ENCODE measurements at places on chromosomes 2 and 18.
A peak's percentile ranks its signal among the peaks of the same experiment; 100 is the strongest.

GRCh38 chr2:132416723-132417395 lies at the start of gene GPR39:
TSS of gene GPR39 (plus strand) at chr2:132416805.
- DNase-seq = no peak

DNA sequence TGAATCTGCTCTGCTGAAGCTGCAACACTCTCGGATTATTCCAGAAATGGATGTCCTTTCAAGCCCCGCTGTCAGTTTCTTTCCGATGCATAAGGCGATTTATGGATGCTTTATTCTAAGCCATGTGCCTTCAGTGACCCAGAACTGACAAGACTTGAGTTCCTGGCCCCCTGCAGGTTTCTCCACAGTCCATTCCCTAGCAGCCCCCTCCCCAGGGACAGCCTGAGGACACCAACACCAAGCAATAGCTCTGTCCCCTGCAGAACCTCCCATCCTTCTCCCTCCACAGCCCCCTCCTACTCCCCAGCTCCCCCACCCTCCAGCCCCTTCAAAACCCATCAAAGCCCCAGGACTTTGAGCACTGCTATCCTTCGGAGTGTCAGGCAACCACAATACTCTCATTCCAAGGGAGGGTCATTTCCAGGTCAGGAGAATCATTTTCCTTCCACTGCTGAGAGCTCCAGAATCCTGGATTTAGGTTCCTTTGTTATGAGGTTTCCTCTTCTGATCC lies 24.6 kb upstream of the SPP2 start:
- no peak for DNase-seq

GRCh38 chr2:178484245-178485041 lies 4.2 kb downstream of the PLEKHA3 start:
- no peak for DNase-seq

DNA sequence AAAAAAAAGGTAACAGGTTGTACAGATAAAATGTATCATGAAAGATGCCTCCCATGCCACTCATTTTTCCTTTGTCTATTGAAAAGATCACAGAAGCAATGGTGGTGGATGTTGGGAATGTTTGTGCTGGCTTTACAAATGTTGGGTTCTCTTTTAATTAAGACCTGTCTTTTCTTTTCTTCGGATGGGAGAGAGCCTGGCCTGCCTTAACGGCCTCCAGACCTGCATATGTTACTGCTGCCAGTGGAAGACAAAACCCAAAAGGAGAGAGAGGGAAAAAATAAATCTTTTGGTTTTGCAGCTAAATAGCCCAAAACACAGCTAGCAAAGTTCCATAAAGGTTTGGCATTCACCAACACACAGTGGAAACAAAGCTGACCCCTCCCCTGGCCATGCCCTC lies 50.5 kb upstream of the FZD7 start:
- DNase-seq = no peak

- no peak for DNase-seq
These were observed 39.1 kb downstream of the VWA3B start for GRCh38 chr2:98126061-98126460.

DNA sequence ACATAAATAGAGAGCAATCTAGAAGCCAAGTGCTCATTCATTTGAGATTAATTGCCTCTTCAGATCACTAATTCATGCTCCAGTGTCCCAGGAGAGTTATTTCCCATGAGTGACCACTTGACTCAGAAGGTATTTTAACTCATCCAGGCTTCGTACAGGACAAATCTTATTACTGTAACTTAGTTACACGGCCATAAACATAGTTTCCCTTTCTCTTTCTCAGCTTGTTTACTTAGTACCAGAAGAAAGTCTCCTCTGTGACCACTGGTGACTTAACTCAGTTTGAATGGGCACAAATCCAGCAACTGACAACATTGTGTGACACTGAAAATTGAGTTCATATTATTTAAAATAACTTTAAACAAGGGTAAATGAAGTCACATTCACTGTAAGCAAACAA lies 25.3 kb downstream of the MMADHC start:
- DNase-seq = peak; percentile 7

- DNase-seq = no peak
These were observed 221.0 kb downstream of the NOL4 start for GRCh38 chr18:34003687-34004086.

GRCh38 chr2:85390941-85391669 lies 19.1 kb downstream of the CAPG start:
- no peak for DNase-seq

DNA sequence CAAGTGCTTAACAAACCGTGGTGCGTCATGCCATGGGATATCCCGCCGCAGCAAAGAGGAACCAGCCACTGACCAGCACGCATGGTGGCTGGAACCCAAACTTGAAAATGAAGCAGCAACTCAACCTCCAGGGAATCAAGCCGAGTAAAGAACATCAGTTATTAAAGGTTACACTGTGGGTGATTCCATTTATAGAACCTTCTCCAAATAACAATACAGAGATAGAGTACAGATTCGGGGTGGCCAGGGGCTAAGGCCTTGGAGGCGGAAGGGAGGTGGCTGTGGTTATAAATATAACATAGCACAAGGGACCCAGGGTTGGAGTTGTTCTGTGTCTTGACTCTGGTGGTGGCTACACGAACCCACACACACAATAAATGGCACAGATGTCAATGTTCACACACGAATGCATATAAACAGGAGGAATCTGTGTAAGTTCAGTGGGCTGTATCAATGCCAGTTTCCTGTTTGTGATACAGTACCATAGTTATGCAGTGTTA lies 123.1 kb downstream of the EIPR1 start:
- DNase-seq = no peak

DNA sequence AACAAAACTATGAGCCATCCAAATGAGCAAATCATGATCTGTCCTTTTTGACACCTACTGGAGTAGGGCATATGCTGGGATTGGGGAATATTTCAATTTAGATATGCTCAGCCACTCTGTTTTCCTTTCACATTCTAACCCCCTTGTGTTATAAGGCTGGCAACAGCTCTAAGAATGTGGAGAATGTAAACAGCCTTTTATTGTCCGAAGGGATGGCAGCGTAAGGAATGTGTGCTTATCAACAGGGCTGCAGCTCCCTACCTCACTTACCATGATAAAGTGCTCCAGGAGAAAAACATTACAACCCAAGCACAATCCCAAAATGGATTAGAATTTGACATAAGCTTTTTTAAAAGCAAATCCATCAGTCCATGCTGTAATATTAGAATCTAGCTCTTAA lies 2.2 kb downstream of the NXPH2 start:
- DNase-seq = no peak

GRCh38 chr2:159695795-159696448 lies 16.4 kb upstream of the MARCHF7 start:
- no peak for DNase-seq

- DNase-seq = no peak
These were observed 60.5 kb downstream of the KLHL29 start for GRCh38 chr2:23445450-23445868.

DNA sequence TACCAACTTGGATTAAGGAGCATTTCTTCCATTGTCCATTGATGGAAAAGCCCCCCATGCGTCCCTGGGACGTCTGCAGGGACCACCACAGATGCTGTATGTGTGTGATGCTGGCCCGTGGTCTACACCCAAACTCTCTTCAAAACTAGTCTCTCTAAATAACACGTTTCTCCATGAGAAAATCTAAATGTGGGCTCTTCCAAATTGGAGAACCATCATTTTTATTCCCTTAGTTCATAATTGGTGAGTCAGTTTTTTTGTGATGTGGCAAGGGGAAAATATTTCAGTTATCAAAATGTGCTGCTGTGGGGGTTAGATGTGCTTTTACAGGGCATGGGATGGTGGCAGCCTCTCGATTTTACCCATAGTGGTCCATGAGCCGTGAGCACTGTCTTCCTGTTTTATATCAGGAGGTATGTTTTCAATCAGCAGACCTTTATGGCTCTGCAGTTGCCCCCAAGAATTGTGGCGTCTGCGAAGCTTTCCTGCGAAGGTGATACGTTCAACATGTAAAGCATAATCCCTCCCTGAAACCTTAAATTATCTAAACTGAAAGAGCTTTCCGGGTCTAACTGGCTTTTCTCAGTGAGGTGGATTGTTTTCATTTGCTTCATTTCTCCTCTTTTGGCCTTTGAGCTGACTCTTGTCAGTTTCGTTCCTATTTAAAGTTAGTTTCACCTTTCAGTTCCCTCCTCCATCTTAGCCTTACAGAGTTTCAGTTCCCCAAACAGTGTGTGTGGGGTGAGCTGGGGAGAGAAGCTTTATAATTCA lies 78.4 kb downstream of the SETBP1 start:
- DNase-seq = no peak

- no peak for DNase-seq
These were observed 405.5 kb downstream of the MEIS1 start for GRCh38 chr2:66840321-66841002.

DNA sequence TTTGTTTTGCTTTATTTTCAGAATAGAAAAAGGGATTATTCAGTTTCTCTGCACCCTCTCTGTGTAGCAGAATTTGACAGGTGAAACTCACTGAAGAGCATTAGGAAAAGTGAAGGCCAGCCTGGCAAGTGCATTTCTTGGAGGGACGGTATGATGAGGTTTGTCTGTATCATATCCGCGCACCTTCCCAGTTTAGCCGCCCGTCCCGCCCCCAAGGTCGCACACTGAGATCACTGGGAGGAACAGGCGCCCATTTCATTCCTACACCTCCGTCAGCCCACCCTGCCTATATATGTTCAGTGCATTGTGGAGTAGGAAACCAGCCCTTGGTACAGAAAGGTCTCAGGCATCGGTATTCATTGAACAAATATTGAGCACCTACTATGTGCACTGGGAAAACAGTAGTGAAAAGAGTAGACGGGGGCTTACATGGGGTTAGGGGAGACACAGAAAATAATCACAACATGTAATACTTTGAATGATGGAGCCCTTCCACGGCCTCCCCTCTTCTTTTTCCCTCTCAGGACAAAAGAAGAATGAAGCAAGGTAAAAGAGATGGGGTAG lies 678 bp upstream of the FECH start:
- no peak for DNase-seq

DNA sequence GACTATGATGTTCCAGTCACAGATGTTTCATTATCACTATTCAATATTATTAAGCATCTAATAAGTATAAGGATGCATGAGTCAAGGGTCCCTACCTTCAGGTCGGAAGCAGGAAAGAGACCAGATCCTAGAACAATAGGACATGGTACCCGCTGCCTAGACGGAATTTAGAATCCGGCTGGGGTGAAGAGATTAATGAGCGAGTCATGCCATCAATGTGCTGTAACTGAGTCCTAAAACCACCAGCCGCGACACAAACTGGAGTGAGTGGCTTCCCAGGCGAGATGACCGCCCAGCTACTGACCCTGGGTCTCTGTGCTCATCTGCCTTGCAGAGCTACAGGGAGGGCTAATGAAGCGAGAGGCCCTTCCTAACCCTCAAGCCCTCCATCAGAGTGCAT lies 73.6 kb downstream of the DNMT3A start:
- DNase-seq = no peak

- no peak for DNase-seq
These were observed 92.9 kb upstream of the SLC14A2 start for GRCh38 chr18:45522371-45522770.

DNA sequence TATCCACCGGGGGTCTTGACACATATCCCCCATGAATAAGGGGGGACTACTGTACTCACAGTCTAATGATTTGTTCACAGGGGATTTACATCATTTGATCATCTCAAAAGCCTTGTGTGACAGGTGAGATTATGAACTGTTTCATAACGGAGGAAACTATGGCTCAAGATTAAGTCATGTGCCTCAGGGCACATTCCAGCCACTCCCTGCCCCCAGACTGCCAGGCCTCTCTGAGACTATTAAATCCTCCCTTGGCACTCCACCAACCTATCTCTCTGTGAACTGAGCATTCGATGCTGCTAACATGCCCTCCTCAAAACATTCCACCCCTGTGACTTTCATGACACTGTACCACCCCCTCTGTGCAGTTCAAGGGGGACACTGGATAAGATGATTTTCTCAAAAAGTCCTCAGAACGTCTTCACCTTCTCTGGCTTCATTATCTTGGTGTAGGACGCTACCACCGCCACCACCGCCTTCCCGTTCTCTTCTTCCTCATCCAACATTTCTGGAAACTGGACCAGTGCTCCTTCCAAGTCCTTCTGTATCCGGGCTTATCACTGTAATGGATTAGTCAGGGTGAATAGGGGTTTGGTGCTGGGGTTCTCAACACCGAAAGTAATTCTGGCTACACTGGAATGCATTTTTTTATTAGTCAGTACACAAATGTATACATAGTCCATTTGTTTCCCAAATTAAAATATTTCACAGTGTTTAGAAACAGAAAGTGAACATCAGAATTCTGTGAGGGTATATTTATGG lies 169.6 kb downstream of the KCNS3 start:
- peak; percentile 70 for DNase-seq

DNA sequence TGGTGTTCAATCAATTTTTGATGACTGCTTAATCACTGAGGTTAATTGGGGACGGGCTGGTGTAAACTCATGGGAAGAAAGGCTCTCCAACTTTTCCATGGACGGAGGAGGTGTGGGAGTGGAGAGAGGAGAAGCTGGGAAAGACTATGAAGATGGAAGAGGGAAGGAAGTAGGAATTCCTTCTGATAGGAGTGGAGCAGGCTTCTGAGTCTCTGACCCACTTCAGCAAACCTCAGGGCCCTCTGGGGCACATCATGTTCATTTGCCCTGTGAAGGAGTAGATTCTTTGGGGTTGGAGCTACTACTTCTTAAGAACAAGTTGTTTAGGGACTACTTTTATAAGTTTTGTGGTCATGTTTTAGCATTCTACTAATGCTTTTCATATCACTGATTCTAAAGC lies 87.0 kb upstream of the MAP4K3 start:
- DNase-seq = no peak

GRCh38 chr2:221831051-221831450 lies 258.9 kb upstream of the EPHA4 start:
- no peak for DNase-seq

DNA sequence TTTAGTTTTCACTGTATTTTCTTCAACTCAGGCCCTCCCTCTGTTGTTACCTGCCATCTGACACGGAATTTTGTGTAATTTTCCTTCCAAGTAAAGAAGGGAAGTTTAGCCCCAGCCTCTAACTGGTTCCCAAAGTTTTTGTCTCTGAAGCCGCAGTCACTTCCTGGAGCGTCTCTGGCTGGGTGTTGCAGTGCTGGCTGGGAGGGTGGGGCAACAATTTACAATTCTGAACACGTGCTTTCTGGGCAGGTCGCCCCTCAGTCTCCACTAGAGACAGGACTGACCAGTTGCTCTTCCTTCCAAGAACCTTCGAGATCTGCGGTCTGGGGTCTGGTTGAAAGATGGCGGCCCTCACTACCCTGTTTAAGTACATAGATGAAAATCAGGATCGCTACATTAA lies 3.5 kb downstream of the CNDP2 start:
- no peak for DNase-seq

GRCh38 chr2:62527478-62528210 lies 21.6 kb upstream of the TMEM17 start:
- DNase-seq = no peak

- no peak for DNase-seq
These were observed 25.3 kb downstream of the TSHZ1 start for GRCh38 chr18:75235896-75236295.

GRCh38 chr2:53252115-53252514 lies 515.5 kb upstream of the CHAC2 start:
- no peak for DNase-seq

GRCh38 chr2:3769766-3770165 lies 66.4 kb downstream of the DCDC2C start:
- DNase-seq = no peak

- DNase-seq = no peak
These were observed 833.7 kb upstream of the CHAC2 start for GRCh38 chr2:52933878-52934277.

GRCh38 chr2:55419233-55419678 lies 400 bp downstream of the CCDC88A start:
- DNase-seq = no peak

- no peak for DNase-seq
These were observed 80.9 kb downstream of the LYPD6B start for GRCh38 chr2:149119368-149119767.

GRCh38 chr2:85273738-85274731 lies 53.8 kb downstream of the TGOLN2 start:
- DNase-seq = peak; percentile 23

Data from T1000 (cell line).